Vein endothelial cell (primary cell): ENCODE measurements at places on chromosomes 11 and 22. TPM values are rescaled to one million over a fixed set of nuclear protein-coding genes. Genes with fewer than 3 reads are reported as not detected.

Gene IFITM10
- total RNA-seq = 0.29 and 1.3 TPM in 2 replicates

Gene MUC15
- total RNA-seq = not detected in 2 replicates

Gene MMP12
- total RNA-seq = not detected in 2 replicates

Gene SCGB2A2
- not detected in 2 replicates for total RNA-seq

Gene CCDC85B
- 75.8 and 112 TPM in 2 replicates for total RNA-seq

Gene HPX
- total RNA-seq = 0.33 and 0.67 TPM in 2 replicates

Gene FAM83F
- not detected in 2 replicates for total RNA-seq

Gene CARD16
- 32.0 and 35.9 TPM in 2 replicates for total RNA-seq

Gene RHOD
- total RNA-seq = 13.4 and 13.9 TPM in 2 replicates

Gene RASD2
- not detected in 2 replicates for total RNA-seq

Gene BRD1
- total RNA-seq = 26.9 and 28.4 TPM in 2 replicates

Gene BUD13
- 19.3 and 21.4 TPM in 2 replicates for total RNA-seq

Gene TEAD1
- 45.1 and 50.0 TPM in 2 replicates for total RNA-seq

Gene MAJIN
- total RNA-seq = not detected in 2 replicates

Gene LRRC74B
- total RNA-seq = not detected in 2 replicates

Gene FIBIN
- total RNA-seq = not detected in 2 replicates

Gene YPEL1
- 4.4 and 6.9 TPM in 2 replicates for total RNA-seq

Gene BEST1
- not detected in 2 replicates for total RNA-seq

Gene GLB1L2
- total RNA-seq = 0.67 and 1.6 TPM in 2 replicates

Gene OR4D5
- not detected in 2 replicates for total RNA-seq

Gene CRYAB
- total RNA-seq = 0.65 and 1.6 TPM in 2 replicates

Gene SVIP
- total RNA-seq = 18.9 and 33.3 TPM in 2 replicates

Gene DPP3
- total RNA-seq = 56.0 and 73.5 TPM in 2 replicates

Gene RFPL3
- not detected in 2 replicates for total RNA-seq

Gene MMP1
- 562 and 4,071 TPM in 2 replicates for total RNA-seq

Gene NXPE1
- not detected in 2 replicates for total RNA-seq

Gene FOLR1
- not detected in 2 replicates for total RNA-seq

Gene PRRG4
- total RNA-seq = 0.10 and 0.33 TPM in 2 replicates

Gene EXT2
- 120 and 149 TPM in 2 replicates for total RNA-seq

Gene PPFIBP2
- total RNA-seq = 0.76 and 2.6 TPM in 2 replicates

Gene MS4A4A
- not detected in 2 replicates for total RNA-seq

Gene TRIM49
- total RNA-seq = not detected in 2 replicates

Gene PHETA2
- total RNA-seq = 14.6 and 24.2 TPM in 2 replicates

Gene LDHAL6A
- not detected in 2 replicates for total RNA-seq

Gene SLC1A2
- total RNA-seq = not detected in 2 replicates
